ENCODE measurements at places on chromosomes 13 and 19.

DNA sequence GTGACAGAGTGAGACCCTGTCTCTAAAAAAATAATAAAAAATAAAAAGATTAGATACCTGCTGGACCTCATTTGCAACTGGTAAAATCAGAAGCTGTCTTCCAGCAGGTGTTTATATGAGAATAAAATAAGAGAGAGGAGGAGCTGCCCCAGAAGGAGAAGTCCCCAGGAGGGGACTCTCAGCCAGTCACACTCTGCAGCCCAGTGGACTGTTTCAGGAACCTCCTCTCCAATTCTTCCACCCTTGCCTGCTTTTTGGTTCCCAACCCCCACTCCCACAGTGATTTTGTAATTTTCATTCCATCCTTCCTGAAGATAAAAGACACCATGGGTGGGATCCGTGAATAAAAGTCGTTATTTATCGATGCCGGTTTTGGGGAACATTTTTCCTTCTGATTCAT lies 56.9 kb upstream of the TSHZ3 start:
- DNase-seq = no peak

DNA sequence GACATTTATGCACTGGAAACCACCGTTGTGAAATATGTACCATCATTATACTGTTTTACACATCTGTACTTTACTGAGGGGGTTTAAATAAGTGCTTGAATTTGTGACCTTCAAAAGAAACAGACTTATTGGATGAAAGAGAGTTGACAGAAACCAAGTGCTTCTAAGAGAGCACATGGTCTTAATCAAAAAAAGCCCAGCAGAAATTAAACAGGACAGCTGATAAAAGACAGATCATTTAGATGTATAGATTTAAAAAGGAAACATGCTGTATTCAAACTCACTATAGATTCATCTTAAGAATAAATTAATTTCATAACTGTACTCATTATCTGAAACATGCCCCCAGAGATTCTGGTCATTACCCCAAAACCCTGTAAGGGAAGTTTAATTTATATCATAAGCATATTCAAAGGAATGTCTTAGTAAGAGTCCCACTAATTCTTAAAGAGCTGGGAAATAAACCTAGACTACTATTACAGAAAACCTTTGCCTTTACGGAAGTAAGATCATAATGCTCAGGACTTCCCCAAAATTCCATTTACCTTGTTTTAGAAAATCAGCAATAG lies 421.8 kb downstream of the DCT start:
- DNase-seq = no peak

DNA sequence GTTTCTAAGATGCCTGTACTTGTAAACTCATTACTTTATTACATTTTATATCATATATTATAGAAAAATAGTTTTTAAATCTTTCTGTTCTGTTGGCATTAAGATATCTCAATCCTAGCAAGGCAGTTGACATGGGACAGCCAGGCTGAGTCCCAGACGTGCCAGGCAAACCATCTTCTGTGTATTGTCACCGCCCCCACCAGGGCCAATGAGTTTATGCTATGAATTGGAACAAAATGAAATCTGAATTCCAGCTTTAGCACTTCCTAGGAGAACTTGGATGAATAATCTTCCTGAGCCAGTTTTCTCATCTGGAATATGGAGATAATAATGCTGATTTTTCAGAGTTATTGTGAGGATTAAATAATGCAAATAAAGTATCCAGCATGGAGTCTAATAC lies 79.9 kb upstream of the GSX1 start:
- no peak for DNase-seq

DNA sequence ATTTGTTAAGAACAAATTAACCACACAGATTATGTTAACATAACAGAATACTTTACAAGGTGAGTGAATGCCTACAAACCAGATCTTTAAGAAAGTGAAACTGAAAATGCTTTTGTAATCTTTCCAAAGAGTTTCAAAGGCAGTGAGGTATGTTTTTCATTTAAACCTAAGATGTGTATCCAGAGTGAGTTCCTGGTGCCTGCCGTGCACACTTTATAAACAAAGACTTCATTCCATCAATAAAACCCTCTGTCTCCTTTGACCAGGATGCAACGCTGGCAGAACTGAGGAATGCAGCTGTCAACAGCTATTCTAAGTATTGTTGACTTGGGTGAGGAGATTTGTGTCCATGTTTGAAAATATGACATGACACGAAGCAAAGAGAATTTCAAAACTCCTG lies 344.6 kb downstream of the DNAJC15 start:
- DNase-seq = no peak

- no peak for DNase-seq
Measured at GRCh38 chr19:10748927-10749434, 31.1 kb downstream of the DNM2 start.

All from activated effector memory CD4-positive, alpha-beta T cell treated with Interleukin-2 at 50 U/mL for 16 hours (primary cell).